ENCODE measurements at places on chromosomes 16 and 17. TPM values are rescaled to one million over a fixed set of nuclear protein-coding genes. Genes with fewer than 3 reads are reported as not detected.

GRCh38 chr16:77553130-77553529, 118.3 kb upstream of the ADAMTS18 start:
- DNase-seq = no peak

- no peak for DNase-seq
These were observed 303.4 kb downstream of the WWOX start for GRCh38 chr16:78402833-78403232.

GRCh38 chr17:29059281-29059680, 16.3 kb downstream of the PIPOX start:
- DNase-seq = no peak

The HLF gene
- polyA plus RNA-seq = 1.6 TPM
